ENCODE measurements at places on chromosomes 11 and 22.

DNA sequence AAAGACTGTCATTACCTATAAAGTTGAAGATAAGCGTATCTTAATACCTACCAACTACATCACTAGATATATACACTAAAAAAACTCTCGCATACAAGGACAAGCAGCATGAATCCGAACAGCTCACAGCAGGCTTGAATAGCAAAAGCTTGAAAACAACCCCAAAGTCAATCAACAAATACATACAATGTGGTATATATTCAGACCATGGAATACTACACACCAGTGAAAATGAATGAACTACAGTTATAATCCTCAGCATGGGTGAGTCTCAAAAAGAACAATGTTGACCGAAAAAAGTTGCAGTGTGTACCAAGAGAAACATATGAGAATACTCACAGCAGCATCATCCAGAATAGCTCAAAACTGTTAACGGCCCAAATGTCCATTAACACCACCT is 25.2 kb downstream of the USP28 start:
- DNase-seq: no peak

- DNase-seq: no peak
These were observed 41.2 kb downstream of the IGLL5 start for GRCh38 chr22:22928666-22929380.

GRCh38 chr11:35780951-35781860 is 118.6 kb downstream of the TRIM44 start:
- DNase-seq: no peak

- no peak for DNase-seq
These were observed 6.8 kb downstream of the QSER1 start for GRCh38 chr11:32899438-32899837.

GRCh38 chr11:69928975-69929374 is 109.8 kb upstream of the FGF3 start:
- no peak for DNase-seq

Measured in HuH-7.5 (cell line).